Activated CD4-positive, alpha-beta memory T cell treated with anti-CD3 and anti-CD28 coated beads for 36 hours (primary cell): ENCODE measurements at places on chromosomes 12 and 14. TPM values are rescaled to one million over a fixed set of nuclear protein-coding genes. Genes with fewer than 3 reads are reported as not detected.

DACT1 gene
- total RNA-seq = 4.7 TPM

CLMN gene
- 0.97 TPM for total RNA-seq

BDKRB2 gene
- total RNA-seq = 0.12 TPM

C1QL4 gene
- total RNA-seq = not detected

SLC2A13 gene
- 3.8 TPM for total RNA-seq

HOXC13 gene
- total RNA-seq = not detected

SSTR1 gene
- total RNA-seq = not detected

CCDC177 gene
- total RNA-seq = not detected

KCNH3 gene
- total RNA-seq = 1.3 TPM

GPR135 gene
- 0.74 TPM for total RNA-seq

WBP11 gene
- 134 TPM for total RNA-seq

SOAT2 gene
- 1.1 TPM for total RNA-seq

ATL1 gene
- 0.38 TPM for total RNA-seq

ZFHX2 gene
- total RNA-seq = 1.4 TPM

ACOT6 gene
- total RNA-seq = not detected

GRCh38 chr14:91146661-91147060 lies 32.8 kb downstream of the DGLUCY start:
- DNase-seq = no peak

GRCh38 chr12:68063900-68064590 lies 74.8 kb downstream of the IFNG-AS1 start:
- no peak for DNase-seq

GRCh38 chr12:43285159-43285598 lies 266.8 kb downstream of the ADAMTS20 start:
- no peak for DNase-seq

- peak; percentile 73 for DNase-seq
Observed at GRCh38 chr12:6277982-6278438, 32.5 kb upstream of the PLEKHG6 start.

DNA sequence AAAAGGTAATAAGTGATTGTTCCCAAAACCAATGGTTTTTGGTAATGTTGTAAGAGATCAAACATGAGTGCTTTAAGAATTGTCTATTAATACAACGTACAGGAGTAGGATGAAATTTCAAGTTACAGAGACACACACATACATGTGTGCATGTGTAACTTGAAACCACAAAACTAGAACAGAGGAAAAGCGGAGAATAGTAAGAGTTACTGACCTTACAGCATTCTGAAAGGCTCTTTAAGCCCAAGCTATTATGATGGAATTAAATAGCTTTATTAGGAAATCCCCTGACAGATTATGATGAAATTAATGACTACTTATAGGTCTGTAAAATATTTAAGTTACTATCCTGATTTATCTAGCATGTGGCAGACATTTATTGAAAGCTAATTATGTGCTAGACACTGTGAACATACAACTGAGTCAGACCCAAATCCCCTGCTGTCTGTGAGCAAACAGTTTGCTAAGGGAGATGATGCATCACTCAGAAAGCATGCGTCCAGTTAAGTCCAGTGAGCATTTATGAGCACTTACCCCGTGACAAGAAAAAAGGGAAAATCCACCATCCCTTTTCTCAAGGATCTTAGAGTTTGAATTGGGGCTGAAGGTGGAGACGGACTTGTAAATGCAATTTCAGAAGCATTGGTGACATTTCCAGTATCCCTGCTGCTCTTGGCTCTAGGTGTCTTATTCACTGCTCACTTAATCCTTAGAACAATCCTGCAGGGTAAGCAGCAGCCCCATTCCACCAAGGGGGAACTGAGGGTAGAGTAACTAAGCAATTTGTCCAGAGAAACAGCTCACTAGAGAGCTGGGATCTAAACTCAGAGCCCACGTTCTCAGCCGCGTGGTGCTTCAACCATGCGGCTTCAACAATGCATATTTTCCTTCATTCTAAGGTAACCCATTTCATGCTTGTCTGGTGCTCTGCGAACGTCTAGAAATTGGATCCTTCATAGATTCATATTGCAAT lies 117.4 kb downstream of the EML1 start:
- DNase-seq = no peak

GRCh38 chr12:152440-152839 lies 61.5 kb downstream of the SLC6A12 start:
- DNase-seq = no peak

- no peak for DNase-seq
Observed at GRCh38 chr12:65881965-65882413, 57.7 kb downstream of the HMGA2 start.

- DNase-seq = no peak
Observed at GRCh38 chr12:78490861-78491260, 373.7 kb upstream of the SYT1 start.

DNA sequence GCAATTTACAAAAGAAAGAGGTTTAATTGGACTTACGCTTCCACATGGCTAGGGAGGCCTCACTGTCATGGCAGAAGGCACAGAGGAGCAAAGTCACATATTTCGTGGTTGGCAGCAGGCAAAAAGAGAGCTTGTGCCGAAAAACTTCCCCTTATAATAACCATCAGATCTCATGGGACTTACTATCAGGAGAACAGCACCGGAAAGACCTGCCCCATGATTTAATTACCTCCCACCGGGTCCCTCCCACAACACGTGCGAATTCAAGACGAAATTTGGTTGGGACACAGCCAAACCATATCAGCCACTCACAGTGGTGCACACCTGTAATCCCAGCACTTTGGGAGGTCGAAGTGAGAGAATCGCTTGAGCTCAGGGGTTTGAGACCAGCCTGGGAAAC lies 68.5 kb downstream of the FBXL14 start:
- no peak for DNase-seq

DNA sequence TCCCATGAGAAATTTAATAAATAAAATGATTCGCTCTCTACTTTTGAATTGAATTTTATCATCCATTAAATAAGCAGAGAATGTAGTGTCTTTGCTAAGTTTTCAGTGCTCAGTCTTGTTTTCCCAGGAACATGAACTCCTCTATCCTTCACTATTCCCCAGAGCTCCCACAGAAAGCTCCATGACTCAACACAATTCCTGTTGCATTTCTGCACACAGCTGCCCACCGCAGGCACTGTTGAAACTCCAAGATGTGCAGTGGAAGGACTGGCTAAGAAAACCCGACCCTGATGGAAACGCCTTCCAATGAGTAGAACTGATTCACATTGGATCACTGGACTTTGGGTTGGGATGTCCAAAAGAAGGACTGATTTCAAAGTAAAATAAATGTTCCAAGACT lies 202.4 kb upstream of the AMIGO2 start:
- DNase-seq = no peak

DNA sequence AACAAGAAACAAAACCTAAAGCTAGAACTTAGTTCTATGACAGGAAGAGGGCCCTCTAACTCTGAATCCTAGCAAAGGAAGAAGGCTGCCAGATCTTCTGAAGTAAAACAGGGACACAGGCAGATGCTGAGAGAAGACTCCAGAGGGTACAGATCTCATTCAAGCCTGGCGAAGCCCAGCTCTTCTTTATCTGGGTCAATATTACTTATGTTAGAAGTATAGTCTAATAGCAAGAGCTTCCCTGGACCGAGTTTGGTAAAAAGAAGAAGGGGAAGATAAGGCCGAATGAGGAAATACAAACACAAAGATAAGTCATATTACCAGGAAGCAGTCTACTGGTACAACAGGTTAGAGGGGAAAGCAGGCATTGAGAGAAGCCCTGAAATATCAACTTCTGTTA lies 79.9 kb upstream of the CCDC91 start:
- DNase-seq = no peak

- no peak for DNase-seq
Observed at GRCh38 chr14:39576736-39577135, 144.5 kb upstream of the FBXO33 start.

DNA sequence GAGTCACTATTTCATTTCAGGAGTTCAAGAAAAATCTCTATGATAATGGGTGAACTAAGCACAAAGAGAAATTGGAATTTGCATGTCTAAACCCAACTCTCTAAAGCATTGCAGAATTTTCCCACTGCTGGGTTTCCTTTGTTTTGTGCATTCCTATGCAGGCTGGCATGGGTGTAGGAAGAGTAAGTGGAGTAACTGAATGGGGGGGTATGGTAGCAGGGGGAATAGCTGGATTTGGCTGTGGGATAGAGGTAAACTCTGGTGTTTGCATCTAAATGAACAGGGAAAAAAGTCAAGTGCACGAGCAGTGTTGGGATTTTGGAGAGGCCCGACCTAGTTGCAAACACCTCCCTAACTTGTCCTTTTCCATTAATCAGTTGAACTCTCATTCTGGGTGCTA lies 159.1 kb downstream of the ANO4 start:
- DNase-seq = no peak

DNA sequence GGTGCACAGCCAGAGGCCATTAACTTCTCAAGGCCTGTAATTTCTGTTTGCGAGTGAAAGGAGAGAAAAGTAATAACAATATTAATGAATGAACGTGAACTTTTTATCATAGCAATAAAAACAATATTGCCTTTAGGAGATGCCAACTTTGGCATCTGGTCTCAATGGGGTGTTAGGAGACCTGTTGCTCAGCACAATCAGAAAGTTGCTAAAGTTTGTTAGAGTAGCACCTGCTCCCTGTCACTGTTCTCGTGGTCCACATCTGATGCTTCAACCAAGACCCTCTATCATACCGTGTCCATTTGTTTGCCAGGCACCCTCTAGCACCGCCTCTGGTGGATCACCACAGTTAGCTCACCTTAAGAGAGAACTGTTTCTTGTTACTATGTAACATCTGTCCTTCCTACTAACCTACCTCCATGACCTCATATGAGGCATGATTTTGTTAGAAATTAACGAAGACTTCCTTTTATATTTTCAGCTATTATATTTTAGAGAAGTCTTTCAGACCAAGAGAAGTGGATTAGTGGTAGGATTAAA lies 12.5 kb upstream of the CLEC4E start:
- DNase-seq = no peak

DNA sequence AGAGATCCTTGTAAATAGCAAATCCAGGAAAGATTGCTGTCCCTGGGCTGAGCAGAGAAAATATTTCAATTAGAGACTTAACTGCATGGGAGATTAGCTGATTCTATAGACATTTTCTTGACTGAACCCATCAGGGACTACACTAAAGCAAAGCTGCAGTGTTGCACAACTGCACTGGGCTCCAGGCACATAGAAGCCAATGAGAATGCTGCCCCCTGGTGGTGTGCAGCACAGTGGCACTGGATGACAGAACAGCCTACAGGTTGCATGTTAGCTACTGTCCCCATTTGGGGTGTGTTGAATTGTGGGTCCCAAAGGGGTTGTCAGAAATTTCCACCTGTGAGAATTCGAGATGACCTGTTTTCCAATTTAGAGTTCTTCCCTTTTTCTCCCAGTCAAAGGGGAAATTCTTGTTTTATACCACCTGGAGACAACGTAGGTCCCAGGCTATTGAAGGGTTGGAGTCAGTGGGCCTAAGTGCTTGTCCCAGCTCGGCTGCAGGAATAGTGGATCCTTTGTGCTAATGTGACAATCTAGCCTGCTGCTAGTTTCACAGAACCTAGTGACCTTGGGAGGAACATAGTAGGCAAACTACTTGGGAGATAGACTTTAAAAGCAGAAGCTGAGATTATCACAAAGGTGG lies 114.7 kb downstream of the SLC8A3 start:
- peak; percentile 71 for DNase-seq

DNA sequence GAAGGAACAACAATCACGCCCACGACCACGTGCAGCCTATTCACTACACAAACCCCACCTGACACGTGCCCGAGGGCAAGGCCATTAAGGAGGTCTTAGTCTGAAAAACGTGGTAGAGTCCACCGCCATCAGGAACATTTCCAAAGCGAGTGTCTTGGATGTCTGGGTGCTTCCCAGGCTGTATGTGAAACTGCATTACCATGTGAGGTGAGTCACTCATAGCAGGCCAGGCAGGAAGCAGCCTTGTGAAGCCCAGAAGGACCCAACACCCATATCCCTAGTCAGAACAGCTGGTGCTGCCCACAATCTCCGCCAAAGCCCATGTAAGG lies 3.3 kb upstream of the KRT79 start:
- DNase-seq = peak; percentile 12

- no peak for DNase-seq
Observed at GRCh38 chr12:13442457-13442856, 245.9 kb downstream of the EMP1 start.

- DNase-seq = no peak
Observed at GRCh38 chr12:69039911-69040310, 106.9 kb upstream of the CPM start.

- no peak for DNase-seq
Observed at GRCh38 chr12:119710965-119711551, 43.1 kb downstream of the PRKAB1 start.

- DNase-seq = no peak
Observed at GRCh38 chr14:101808020-101808641, 46.6 kb downstream of the PPP2R5C start.

GRCh38 chr12:14850929-14851663 lies 7.8 kb upstream of the ART4 start:
- DNase-seq = no peak

- DNase-seq = no peak
Observed at GRCh38 chr12:47038270-47038748, 41.1 kb upstream of the PCED1B start.

- DNase-seq = no peak
Observed at GRCh38 chr12:75965661-75966060, 65.9 kb downstream of the PHLDA1 start.

DNA sequence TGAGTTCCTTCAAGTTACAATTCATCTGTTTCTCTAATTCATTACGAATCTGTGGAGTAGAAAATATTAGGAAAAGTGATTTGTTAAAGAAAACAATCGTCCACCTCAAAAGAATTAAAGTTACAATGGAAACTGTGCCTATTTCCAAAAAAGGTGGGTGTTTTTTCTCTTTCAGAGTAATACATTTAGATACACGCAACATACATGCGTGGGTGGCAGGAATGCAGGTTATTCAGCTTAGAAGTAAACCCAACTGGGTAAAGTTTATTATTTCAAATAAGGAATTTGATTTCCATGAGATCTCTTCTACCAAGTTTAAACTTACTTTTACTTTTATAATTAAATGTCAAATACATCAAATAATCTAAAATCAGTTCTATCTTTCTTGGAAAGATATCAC lies 52.2 kb downstream of the SSH1 start:
- DNase-seq = no peak

DNA sequence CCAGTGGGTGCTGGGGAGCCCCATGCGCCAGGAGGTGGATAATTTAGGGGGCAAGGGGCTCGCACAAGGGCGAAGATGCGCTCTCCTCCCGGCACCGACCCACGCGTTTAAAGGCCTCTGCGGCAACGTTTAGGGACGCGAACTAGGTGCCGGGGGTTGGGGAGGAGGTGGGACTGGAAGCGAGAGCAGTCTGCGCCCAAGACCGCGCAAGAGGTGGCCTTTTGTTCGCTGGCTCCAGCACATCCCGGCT lies 1.3 kb downstream of the SLC38A1 start:
- no peak for DNase-seq

GRCh38 chr14:104561124-104561557 lies 18.4 kb upstream of the C14orf180 start:
- DNase-seq = no peak
